ENCODE measurements at places on chromosomes 1 and 21.
A peak's percentile ranks its signal among the peaks of the same experiment; 100 is the strongest.

GRCh38 chr1:182768963-182769362, 20.6 kb upstream of the NPL start:
- DNase-seq = no peak

- no peak for DNase-seq
Measured at GRCh38 chr1:230827081-230827681, 41.1 kb downstream of the C1orf198 start.

- DNase-seq = no peak
Measured at GRCh38 chr1:228317411-228317828, 89.2 kb downstream of the TRIM11 start.

DNA sequence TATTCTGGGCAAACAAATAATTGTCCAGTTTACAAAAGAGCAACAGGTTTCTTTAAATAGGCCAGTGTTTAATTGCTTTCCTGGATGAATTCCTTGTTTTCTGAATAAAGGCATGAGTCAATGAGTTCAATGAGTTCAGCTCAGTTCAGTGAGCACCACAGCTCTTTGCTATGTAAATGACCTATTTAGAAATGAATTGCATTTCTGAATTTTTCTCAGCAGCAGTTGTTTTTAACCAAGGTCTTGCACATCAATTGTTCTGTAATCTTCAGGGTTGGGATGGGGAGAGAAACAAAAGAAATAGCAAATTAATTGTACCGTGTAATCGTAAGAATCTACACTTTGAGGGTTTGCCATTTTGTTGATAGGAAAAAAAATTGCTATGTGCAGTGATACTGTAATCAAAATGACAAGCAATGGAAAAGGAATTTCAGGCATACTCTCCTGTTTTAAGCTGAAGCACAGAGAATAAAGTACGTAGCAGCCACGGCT, 45.7 kb downstream of the MIS18A start:
- no peak for DNase-seq

DNA sequence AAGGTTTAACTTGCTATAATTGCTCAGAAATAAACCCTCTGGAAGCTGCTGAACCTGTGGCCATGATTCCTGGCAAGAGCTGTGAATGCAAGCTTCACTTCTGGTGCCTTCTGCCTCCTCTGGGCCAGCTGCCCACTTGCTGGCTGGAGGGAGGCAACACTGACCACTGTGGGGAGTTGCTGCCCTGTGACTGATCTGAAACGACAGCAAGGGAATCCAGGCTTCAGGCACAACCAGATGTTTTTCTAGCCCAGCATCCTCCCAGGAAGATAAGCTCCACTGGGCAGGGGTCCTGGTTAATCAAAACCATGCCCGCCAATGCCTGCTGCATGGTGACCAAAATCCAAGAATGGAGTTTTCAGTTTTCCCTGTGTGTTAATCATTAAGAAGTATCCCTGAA, 180.0 kb upstream of the HMGB4 start:
- DNase-seq = no peak

- peak; percentile 98 for DNase-seq
Measured at GRCh38 chr1:182962554-182963115, 9.7 kb upstream of the SHCBP1L start.

- DNase-seq = peak; percentile 64
Measured at GRCh38 chr1:232627645-232628334, 2.1 kb downstream of the SIPA1L2 start.

DNA sequence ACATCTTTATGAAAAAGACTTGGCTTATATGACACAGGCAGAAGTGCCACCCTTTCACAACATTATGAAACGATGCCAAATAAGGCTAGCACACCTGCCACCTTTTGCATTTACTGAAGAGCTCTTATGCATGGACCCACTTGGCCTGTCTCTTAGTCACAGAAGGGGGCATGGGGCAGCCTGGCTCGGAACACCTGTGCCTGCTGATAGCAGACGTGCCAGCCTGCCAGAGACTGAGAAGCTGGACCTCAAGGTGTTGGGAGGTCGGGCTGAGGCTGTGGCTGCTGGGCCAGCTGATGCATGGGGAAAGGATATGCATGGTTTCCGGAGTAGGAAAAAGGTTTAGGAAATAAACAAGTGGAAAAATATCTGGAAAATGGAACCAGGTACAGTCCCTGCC, 21.5 kb downstream of the RCAN1 start:
- DNase-seq = no peak

- DNase-seq = peak; percentile 9
Measured at GRCh38 chr1:231526536-231526935, 1.9 kb upstream of the TSNAX start.

DNA sequence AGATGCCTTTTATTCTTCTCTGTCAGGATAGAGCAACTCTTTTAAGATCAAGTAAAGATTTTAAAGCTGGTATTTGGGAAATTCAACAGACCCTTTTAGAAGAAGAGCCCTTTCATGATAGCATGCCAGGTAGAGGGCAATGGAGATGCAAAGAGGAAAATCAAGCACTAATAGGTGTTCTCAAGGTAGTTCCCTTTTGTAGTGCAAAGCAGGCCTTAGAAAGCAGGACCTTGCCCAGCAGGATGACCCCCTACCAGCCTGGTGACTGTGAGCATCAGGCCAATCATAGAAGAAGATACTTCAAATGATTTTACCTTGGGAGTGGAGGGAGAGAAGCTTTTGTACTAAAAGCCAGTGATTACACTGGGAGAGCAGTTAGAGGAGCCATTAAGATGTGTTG, 381.4 kb upstream of the ZRANB2 start:
- no peak for DNase-seq

GRCh38 chr1:87335175-87335884, 6.7 kb downstream of the LMO4 start:
- DNase-seq = peak; percentile 40

- DNase-seq = no peak
Measured at GRCh38 chr1:46193285-46193684, 4.9 kb downstream of the POMGNT1 start.

DNA sequence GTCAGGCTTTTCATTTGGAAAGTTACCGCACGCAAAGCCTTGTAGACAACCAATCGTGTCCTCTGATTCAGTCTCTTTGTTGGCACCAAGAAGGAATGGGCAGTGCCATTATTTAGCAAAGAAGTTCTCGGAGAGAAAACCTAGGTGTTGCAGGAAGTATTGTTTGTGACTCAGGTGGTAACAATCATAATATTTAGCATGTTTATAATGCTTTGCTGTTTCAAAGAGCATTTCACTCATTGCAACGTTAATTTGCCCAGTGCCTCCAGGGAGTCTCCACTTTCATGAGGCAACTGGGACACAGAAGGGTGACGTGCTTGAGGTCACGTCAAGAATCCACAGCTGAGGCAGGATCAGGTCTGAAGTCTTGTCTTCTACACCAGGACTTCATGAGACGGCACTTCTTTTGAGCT, 31.4 kb downstream of the STPG1 start:
- no peak for DNase-seq

- no peak for DNase-seq
Measured at GRCh38 chr1:188988589-188988988, 1489.1 kb downstream of the BRINP3 start.

GRCh38 chr1:16608838-16609560, 4.4 kb downstream of the NBPF1 start:
- DNase-seq = no peak

GRCh38 chr1:59388191-59388590, 91.3 kb downstream of the FGGY start:
- no peak for DNase-seq

DNA sequence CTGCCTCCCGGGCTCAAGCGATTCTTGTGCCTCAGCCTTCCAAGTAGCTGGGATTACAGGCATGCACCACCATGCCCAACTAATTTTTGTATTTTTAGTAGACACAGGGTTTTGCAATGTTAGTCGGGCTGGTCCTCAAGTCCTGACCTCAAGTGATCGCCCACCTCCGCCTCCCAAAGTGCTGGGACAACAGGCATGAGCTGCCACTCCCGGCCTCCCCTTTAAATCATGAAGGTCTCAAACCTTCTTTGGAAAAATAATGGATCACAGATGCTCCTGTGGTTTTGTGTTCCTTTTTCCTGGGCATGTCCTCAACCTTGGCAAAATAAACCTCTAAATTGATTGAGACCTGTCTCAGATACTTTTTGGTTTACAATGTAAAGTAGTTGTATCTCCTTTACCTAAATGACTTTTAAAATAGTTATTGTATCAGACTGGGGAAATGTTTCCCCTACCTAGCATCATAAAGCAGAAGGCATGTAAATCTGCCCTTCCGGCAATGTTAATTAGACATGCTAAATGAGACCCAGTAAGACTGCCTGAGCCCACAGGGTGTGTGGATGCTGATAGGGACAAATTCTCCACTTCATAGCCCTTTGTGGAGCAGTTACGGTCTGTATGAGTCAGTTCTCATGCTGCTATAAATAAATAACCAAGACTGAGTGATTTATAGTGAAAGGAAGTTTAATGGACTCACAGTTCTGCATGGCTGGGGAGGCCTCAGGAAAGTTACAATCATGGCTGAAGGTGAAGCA, 27.8 kb downstream of the CBR1 start:
- no peak for DNase-seq

GRCh38 chr1:96418969-96419368, 302.6 kb upstream of the PTBP2 start:
- no peak for DNase-seq

DNA sequence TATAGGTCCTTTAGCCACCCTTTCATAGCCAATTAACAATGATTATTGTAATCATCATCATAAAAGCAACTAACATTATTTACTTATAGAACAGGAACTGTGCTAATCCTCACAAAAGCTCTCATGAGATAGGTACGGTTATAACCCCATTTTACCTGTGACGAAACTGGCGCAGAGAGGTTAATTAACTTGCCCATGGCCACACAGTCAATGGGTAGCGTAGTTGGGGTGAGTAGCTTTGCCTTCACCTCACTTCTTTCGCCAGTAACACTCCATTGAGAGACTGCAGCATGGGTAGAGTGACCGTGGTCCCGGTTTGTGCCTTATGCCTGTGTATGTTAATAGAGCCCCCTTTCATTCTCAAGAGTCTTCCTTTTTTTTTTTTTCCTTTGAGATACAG, 10.3 kb downstream of the NIPAL3 start:
- no peak for DNase-seq

DNA sequence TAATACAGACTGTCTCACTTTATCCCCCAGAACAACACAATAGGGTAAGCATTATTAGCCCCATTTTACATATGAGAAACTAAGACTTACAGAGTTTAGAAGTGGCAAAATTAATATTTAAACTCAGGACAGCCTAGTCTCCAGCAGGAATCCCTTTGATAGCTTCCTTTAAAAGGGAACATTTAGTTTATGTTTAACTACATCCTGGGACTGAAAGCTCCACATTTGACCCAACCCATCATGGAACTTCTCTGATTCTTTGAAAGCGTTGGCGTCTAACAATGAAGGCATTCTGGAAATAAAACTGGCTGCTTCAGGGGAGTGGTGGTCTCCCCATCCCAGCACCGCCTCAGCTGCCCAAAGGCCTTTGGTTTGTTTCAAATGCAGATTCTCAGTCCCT, 250.6 kb upstream of the NFIA start:
- DNase-seq = no peak

GRCh38 chr21:31340942-31341487, 3.0 kb downstream of the TIAM1 start:
- no peak for DNase-seq

DNA sequence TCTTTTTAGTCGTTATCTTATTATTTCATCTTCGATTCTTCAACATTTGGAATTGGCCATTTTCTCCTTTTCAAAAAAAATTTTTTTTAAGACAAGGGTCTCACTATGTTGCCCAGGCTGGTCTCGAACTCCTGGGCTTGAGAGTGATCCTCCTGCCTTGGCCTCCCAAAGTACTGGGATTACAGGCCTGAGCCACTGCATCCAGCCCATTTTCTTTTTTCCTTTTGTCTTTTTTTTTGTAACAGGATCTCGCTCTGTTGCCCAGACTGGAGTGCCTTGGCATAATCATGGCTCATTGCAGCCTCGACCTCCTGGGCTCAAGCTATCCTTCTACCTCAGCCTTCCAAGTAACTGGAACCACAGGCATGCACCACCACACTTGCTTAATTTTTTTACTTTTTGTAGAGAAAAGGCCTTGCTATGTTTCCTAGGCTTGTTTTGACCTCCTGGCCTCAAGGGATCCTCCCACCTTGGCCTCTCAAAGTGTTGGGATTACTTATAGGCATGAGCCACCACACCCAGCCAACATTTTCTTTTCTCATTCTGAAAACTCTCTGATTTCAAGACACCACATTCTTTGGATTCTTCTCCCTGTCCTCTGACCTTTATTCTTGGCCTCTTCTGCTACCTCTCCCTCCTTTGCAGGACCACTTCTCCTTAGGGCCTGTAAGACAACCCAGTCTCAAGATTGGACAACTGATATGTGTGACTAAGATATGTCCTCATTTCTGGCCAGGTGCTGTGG, 6.0 kb upstream of the MAP1LC3C start:
- no peak for DNase-seq

DNA sequence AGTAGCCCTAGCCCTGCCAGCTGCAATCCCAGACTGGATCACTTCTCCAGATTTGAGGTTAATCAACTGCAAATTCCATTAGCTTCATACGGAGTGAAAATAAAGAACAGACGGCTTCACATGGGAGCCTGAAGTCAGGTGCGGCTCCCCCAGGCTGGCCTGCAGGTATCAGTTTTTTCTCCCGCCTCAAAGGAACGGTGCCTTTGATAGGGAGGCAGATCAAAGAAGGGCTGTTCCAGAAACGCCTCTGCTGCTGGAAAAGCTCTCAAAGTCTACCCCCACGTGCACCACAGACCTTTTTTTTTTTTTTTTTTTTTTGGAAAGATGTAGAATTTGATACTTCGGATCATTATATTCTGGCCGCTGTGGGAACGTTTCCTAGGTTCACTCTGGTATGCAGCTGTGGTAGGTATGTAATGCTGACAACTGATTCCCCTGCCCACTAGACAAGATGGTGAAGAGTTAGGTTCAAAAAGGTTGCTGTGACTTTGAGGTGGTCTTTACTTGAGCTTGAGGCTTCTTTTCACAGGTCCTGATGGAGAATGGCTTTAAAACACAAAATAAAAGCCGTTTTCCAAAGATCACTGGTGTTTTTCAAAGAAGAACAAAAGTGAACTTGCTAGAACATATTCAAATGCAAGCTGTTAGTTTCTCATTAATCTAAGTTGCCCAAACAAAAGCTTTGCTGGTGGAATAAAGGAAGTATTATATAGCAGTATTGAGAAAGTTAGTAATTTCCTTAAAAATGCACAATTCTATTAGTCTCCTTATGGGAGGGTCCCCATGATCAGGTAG, 189.0 kb upstream of the NFIA start:
- DNase-seq = no peak

DNA sequence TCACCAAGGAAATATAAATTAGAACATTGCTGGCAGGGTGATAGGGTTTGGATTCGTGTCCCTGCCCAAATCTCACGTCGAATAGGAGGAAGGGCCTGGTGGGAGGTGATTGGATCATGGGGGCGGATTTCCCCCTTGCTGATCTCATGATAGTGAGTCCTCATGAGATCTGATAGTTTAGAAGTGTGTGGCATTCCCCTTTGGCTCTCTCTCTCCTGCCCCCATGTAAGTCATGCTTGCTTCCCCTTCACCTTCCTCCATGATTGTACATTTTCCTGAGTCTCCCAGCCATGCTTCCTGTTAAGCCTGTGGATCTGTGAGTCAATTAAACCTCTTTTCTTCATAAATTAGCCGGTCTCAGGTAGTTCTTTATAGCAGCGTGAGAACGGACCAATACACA, 60.6 kb downstream of the VPS26C start:
- no peak for DNase-seq

All from NCI-H526 (cell line).